ENCODE measurements at places on chromosomes 6 and 20. TPM values are rescaled to one million over a fixed set of nuclear protein-coding genes. Genes with fewer than 3 reads are reported as not detected.

The OVOL2 gene
- not detected for total RNA-seq

DNA sequence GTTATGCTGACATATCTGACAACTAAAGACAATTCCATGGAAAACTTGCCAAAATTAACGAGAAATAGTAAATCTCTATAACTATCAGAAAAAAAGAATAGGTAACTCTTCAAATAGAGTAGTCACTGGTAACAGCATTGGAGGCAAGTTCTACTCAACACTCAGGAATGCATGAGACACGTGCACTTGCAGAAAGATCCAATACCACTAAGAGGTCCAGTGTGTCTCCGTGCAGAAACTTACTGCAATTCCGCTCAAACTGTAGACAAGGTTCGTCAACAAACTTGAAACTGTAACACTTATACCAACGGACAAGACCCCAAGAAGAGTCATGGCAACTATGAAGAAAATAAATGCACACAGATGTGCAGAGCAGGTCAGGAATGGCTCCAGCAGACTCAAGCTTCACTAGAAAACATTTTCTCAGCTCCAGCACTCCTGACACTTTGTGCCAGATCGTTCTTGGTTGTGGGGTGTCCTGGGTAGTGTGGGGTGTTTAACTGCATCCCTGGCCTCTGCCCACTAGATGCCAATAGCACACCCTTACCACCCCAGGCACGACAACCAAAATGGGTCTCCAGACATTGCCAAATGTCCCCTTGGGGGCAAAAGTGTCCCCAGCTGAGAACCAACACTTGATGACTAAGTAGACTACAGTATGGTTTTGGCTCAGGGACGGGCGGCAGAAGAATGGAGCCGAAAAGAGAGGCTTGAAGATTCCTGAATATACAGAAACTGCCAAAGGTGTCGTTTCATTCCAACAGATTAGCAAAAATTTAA is 134.8 kb downstream of the DTNBP1 start:
- no peak for DNase-seq

GRCh38 chr20:32672982-32673851 is 524 bp downstream of the C20orf203 start:
- no peak for DNase-seq

DNA sequence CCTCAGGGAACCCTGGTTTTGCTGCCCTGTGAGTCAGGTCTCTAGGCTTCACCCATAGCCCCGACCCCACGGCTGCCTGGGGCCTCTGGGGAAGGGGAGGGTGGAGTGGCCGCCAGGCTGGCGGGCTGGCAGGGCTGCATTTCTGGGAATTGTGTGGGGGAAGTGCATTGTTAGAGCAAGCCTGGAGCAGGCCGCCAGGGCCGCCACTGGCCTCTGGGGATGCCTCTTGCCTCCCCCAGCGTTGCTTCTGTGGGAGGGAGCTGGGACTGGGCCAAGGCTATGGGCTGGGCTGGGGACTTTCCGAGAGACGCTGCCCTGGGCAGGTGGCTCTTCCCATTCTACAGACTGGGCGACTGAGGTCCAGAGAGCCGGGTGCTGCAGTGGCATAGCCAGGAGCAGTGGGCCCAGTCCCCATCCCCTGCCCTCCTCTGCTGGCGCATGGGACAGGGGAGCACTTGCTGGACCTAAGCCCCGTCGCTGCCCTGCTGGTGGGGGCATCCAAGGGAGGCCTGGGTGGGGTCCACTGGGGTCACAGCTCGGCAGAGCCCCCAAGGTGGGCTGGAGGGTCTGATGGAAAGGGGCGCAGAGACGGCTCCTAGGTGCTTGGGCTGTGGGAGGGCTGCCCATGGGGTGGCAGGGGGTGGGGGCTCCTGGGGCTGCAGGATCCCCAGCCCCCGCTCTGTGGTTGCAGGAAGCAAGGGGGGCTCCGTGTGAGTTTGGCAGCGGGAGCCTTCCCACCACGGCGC is 6.6 kb upstream of the SOX18 start:
- peak; percentile 87 for DNase-seq

DNA sequence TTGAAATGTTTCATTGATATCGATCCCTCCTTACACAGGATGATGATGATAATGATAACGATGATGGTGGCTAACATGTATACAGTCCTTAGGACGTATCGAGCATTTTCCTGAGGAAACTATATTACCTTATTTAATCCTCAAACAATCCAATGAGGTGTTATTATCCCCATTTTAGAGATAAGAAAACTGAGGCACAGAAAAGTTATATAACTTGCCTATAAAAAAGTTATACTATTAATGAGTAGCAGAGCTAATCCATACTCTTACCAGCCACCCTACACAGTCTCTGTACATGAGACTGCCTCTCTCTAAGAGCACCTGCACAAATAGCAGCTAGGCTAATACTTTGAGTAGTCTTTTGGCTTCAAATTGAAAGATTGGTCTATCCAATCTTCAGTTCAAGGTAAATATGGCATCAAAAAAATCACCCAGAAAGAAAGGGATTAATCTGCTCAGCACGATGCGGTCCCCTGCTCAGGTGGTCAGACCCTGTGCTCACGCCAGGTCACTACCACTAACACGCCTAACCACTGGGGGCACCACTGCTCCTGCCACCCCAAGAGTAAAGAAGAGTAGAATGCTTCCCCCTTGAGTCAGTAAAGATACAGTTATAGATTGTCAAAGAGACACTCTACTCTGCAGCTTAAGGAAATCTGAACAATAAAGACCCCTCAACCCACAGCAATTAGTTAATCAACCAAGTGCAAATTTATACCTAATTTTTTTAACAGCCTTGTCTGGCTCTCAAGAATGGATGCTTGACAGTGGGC is 15.0 kb downstream of the GABBR1 start:
- DNase-seq: no peak

The TMEM239 gene
- total RNA-seq: not detected

DNA sequence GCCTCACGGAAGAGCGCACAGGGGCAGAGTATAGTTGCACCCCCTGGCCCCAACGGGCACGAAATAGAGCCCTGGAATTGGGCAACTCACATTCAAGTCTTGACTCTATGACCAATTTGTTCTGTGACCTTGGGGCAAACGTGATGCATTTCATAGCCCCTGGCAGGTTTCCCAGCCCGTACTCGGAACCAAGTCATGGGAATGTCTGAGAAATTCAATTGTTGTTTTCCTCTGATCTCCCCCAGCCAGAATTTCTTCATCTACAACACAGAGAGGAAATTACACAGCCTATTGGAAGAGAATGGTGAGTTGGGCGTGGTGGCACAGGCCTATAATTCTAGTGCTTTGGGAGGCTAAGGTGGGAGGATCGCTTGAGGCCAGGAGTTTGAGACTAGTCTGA is 322.3 kb upstream of the SULF2 start:
- no peak for DNase-seq

DNA sequence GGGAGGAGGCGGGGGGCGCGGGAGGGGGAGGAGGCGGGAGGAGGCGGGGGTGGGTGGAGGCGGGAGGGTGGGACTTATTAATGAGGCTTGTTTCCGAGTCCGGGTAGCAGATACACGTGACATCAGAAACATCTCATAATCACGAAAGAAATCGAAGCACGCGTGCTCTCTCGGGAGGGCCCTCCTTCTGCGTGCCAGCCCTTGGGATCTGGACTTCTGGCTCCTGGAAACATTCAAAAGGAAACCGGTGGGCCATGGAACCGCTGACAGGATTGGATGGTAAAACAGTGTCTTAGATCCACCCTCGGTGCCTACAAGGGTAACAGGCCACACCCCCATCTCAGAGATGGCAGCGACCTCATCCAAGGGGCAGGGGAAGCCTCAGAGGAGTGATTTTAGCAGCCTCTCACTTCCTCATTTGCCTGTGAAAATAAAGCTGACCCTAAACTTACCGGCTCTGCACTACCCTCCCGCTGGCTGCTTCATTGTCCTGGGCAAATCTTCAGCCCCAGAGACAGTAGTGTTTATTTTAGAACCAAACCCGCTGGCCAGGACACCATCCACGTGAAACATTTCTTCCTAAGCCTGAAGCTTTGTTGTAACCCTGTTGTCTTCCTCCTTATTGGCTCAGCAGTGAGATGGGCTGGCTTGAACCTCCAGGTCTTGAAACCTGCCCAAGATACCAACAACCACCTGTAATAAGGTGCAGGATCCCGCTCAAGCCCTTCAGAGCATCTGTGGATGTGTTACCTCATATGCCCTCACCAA is 97.5 kb downstream of the PSMG4 start:
- DNase-seq: peak; percentile 69

The ZBTB12 gene
- total RNA-seq: 2.8 TPM

DNA sequence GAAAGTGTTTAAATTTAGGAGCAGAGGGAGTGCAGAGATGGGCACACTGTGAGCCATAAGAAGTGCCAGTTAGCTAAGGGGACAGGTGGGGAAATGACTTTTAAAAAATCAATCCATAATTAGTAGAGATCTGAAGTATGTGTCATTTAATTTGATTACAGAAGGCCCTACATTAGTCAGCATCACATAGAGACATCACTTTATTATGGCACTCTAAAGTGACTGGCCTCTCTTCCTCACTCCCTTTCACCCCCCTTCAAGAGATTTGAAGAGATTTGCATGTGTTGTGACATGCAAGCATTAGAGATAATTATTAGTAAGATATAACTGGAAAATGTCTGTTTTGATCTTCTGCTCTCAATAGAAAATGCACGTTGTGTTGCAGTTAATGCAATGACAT is 86.7 kb downstream of the SLX4IP start:
- DNase-seq: no peak

DNA sequence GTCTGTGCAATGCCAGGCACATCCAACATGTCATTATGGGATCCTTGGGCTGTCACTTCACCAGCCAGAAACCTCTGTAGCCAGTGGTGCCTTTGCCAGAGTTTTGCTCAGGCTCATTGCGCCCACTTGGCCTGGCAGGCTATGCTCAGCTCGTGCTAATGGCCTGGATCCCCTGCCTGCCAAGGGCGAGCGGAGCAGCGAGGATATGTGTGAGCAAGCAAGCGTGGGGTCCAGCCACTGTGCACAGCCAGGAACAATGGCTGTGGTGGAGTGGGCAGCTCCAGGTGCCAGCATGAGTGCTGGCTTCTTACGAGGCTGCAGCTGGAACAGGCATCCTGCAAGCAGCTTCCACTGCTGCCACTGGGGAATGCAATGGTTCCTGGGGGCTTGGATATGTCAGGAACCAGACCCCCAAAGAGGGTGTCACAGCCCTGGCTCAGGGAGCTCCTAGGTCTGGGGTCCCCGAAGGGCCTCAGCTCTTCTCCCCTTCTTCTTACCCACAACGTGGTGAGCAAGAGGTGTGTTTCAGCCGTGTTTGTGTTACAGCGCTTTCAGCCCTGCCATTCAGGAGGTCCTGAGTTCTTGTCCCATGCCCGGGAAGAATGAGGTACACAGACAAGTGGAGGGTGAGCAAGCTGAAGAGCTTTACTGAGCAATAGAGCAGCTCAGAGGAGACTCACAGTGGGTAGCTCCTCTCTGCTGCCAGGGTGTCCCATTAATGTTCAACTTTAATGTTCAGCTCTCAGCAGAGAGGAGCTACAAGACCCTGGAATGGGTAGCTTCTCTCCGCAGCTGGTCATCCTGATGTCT is 22.3 kb upstream of the TOP1 start:
- no peak for DNase-seq

The RBPJL gene
- not detected for total RNA-seq

The CCN6 gene
- total RNA-seq: not detected

- DNase-seq: no peak
Measured at GRCh38 chr6:151379933-151380847, 11.2 kb downstream of the ZBTB2 start.

GRCh38 chr20:21571841-21572690 is 58.2 kb upstream of the NKX2-2 start:
- DNase-seq: no peak

DNA sequence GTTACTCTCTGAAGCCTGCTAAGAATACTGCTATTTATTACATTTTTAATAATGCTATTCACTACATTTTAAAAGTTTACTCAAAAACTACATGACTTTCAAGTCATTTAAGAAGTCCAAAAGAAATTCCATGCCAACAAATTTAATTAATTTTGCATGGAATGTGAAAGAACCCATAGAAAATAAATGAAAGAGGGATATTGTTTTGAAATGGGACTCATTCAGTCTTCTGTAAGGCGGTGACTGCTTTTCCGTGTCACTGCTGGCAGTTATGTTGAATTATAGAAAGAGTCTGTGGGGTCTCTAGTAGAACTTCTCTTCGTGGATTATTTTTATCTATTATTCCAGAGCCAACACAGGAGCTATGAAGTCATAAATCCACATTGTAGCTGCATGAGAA is 211.2 kb downstream of the LAMA2 start:
- no peak for DNase-seq

Data from heart right ventricle (tissue), 16 donors.